ENCODE measurements at places on chromosomes 11 and 22.

GRCh38 chr22:32637951-32638350, 163.3 kb downstream of the FBXO7 start:
- no peak for DNase-seq

DNA sequence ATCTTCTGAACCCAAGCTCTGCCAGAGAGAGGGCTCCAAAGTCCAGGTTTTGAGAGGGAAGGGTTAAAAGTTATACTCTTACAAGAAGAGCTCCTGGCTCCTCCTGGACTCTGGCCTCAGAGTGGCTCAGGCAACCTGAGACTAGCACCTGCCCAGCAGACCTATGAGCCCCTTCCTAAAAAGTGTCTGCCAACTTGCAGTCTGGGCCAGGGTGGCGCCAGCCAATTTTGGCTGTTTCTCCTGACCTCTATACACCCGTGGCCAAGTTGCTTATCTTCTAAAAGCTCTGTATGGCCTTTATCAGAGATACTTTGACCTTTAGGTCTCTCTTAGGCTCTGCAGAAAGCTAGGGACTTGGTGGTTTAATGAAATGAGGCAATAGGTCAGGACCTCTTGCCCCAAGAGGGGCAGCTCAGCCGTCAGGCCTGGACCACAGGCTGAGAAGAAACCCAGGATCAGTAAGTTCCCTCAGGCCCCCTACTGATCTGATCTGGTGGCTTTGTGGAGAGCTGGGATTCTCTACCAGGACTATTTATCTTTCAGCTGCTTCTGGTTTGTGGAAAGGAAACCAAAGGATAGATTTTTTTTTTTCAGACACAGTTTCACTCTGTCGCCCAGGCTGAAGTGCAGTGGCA, 10.3 kb upstream of the UCP3 start:
- DNase-seq, result no peak

- no peak for DNase-seq
These were observed 17.2 kb upstream of the TAB1 start for GRCh38 chr22:39382410-39382809.

DNA sequence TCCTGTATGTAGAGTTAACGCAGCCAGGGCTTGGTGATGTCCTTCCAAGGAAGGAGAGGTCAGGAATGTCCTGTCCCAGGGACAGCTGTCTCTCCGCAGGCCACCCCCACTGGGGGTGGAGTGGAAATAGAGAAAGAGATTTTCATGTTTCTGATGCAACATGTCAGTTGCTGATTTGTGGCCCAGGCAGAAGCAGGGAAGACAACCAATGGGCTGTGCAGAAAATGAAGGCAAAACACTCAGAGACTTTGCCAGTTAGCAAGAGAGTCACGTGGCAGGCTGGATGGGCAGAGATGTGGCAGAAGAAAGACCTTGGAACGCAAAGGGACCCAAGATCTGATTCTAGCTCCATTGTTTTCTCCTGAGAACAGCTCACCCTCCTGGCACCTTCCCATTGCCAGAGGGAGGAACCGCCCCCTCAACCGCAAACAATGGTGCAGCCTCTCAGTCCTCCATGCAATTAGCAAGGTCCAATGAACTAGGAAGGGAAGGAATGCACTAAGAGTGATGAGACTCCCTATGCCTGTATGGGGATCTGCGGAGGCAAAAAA, 71.0 kb downstream of the SYN3 start:
- DNase-seq, result no peak

- DNase-seq, result no peak
These were observed 400.7 kb downstream of the TMEM135 start for GRCh38 chr11:87438416-87438815.

DNA sequence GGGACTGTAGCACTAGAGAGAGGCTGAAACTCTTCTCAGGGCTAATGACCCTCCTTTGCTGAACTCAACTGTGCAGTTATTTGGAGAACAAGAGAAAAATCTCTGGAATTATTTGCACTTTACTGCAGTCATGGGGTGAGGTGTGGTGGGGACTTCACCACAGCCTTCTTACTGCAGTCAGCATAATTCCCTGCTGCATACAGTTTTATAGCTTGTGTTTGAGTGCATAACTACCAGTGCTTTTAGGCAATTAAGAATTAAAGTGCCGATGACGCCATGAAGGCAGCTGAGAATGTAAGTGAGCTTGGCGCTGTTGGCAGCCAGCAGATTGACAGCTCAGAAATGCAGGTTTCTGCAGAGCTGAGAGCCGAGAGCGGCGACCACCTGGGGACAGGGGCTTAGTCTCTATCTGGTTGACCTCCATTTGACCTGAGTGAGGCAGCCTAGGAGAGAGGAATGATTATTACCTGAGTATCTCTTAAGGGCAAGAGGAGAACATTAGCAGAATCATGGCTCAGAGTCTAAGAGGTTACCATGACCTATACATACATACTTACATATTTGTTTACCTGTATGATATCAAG, 830.0 kb downstream of the NTM start:
- peak; percentile 41 for DNase-seq

GRCh38 chr11:83566950-83567349, 280.8 kb upstream of the CCDC90B start:
- no peak for DNase-seq

DNA sequence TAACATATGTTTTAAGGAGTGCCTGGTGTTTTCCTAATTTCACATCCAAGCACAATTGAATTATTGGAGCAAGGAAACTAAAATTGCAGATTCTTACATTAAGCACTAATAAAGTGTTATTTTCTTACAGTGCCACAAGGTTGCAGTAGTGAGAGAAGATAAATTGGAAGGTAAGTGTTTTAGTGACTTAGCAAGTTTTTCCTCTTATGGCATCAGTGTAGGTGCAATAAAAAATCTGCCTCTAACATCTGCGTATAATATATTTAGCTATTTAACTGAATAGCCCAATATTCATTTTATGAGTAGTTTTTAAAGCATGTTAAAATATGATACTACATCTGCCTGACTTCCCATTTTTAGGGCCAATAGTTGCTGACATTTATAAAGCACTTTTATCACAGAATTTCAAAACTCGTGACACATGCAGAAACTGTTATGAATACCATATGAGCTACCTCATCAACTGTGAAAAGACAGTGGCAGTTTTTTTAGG, 19.0 kb downstream of the POLD3 start:
- DNase-seq, result no peak

- peak; percentile 9 for DNase-seq
These were observed at the start of gene KCTD17 for GRCh38 chr22:37051391-37052385. Gene KCTD17, plus strand, starts transcription at chr22:37051742. Its CDS starts 19 bp downstream, at chr22:37051761.

DNA sequence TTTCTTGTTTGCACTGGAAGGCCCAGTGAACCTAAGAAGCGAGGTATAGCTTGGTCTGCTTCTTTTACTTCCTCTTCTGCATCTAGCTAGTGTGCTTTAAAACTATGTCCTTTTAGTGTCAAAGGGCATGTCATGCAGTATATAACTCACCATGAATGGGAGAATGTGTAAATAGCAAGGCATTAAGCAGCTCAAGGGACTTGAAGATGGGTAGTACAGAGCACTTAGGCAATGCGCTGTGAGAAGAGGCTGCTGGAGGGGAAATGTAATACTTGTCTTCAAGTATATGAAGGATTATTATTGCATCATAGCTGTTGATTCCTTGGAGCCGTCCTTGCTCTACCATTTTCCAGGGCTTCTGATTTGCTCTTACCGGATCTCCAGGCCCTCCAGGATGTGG, 7.6 kb downstream of the MAML2 start:
- no peak for DNase-seq

- no peak for DNase-seq
These were observed 32.3 kb downstream of the OR10A6 start for GRCh38 chr11:7898666-7899283.

- DNase-seq, result no peak
These were observed 36.6 kb upstream of the COMT start for GRCh38 chr22:19904935-19905334.

GRCh38 chr22:19759427-19760057, 1.0 kb upstream of the TBX1 start:
- DNase-seq, result no peak

- DNase-seq, result no peak
These were observed 46.1 kb upstream of the SHISAL1 start for GRCh38 chr22:44358709-44359440.

DNA sequence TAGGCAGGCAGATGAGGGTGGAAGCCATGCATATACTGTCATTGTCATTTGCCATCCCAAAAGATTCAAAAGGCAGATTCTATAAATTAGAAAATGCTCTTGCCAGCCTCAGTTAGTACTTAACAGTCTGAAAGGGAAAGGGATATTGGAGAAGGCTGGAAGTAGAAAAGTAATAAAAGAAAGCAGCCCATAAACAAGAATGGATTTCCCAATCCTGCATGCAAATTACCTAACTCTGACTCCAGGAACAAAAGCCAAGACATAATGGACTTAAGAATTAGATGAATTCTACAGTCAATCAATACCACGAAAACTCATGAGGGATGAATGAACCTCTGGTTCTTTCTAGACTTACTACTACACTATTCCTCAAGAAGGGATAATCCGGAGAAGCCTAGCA, 5.9 kb downstream of the PAK1 start:
- DNase-seq, result no peak

DNA sequence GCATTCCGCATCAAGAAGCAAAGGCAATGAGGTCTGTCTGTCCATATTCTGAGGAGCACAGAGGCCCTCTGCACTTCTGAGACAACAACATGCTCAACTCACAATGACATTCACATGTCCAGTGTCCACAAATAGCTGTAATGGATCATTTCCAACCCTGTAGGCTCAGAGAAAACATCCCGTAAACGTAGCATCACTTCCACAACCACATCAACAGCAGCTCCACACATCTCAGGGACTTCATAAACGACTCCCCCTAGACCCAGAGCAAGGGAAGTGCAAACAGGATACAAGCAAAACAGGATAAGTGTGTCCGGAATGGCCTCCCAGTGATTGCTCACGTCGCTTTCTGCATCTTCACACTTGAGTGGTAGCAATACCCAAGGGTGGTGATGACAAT, 100.2 kb downstream of the SYN3 start:
- DNase-seq, result no peak

- DNase-seq, result no peak
These were observed 1.6 kb downstream of the KCNJ1 start for GRCh38 chr11:128865490-128865889.

- DNase-seq, result no peak
These were observed 48.7 kb upstream of the RFPL3 start for GRCh38 chr22:32308934-32309333.

DNA sequence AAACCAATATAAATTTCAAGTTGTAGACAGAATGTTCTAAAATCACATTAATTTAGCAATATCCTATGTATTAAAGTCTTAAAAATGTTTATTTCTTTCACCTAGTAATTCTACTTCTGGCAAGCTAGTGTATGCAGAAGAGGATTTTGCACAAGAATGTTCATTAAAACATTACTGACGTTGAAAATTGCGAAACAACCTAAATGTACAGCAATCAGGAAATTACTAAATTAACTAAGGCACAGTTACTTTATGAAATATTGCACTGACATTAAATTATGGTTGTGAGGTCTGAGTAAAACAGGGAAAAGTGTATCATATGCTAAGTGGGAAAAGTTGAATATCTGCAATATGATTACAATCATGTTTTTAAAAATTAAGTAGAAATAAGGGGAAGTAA, 4.1 kb downstream of the SLC36A4 start:
- DNase-seq, result no peak

DNA sequence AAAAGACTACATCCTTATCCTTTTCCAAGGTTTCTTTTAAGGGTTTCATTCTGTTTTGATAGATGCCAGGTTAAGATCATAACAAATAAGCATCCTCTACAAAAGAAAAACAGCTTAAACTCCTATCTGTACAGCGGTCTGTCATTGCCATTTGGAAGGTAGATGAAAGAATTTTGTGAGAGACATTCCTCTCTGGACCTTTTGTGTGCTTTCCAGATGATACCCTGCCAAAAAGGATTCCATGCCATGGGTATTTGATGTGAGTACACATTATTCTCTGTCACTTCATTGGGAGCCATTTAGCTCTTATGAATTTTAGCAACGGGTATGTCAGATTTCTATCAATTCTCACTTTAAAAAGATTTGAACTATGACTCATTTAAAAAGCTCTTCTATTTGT, 153.7 kb downstream of the GRIA4 start:
- no peak for DNase-seq

DNA sequence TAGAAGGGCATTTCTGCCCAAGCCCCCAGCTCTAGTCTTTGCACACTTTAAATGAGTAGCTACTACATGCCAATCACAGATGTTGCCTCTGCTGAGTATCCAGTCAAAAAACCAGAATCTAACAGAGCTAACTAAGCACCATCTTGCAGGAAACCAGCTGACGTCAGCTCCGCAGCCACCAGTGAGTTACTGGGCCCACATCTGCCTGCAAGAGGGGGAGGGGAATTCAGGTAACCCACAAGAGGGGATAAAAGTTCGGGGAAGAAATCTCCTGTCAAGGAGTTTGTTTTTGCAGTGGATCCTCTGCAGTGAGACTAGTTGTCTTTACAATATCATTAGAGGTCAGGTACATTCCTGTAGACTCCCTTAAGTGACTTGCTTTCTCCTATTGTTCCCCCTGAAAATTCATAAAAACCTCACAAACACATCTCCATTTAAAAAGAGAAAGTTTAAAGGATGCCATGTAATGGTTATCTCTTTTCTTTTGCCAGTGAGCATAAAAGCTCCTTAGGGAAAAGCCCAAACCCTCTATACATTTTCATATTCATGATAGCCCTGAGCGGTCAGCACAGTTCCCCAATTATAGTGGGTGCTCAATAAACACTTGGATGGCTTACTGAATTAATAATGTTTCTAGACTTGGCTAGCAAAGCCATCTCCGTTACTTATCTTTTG, 9.3 kb downstream of the CD44 start:
- DNase-seq, result no peak

DNA sequence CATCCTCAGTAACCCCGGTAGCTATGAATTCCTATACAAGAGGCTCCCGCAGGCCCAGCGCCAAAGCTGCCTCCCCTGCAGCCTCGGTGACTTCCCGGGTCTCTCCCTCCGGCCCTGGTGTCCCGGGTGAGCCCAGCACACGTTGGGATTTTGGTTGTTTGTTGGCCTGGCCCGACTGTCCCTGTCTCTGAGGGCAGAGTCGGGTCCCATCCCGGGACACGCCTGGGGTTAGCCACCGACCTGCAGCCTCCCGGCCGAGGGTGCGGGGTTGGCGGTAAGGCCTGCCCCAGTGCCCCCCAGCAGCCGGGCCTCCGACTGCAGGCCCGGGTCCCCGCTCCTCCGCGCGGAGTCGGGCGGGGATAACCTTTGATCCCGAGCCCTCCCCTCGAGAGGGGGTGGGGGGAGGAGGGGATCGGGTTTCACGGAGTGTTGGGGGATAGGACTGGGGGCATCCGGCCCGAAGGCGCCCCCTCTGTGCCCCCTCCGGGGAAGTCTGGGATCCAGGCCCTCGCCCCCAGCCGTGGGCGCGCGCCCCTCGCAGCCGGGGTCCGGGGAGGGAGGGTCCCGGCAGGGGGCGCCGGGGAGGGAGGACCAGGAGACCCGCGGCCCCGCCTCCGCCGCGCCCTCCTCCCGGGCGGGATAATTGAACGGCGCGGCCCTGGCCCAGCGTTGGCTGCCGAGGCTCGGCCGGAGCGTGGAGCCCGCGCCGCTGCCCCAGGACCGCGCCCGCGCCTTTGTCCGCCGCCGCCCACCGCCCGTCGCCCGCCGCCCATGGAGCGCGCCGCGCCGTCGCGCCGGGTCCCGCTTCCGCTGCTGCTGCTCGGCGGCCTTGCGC, at the start of gene FBLN1:
Gene FBLN1, plus strand, starts transcription at position 669 of the 835 bp plus-strand sequence. Its CDS starts 103 bp downstream, at position 772.
- no peak for DNase-seq

Measured in NCI-H748 treated with DMSO at 0.1 percent for 48 hours (cell line).